ENCODE measurements at places on chromosomes 12 and 14.

DNA sequence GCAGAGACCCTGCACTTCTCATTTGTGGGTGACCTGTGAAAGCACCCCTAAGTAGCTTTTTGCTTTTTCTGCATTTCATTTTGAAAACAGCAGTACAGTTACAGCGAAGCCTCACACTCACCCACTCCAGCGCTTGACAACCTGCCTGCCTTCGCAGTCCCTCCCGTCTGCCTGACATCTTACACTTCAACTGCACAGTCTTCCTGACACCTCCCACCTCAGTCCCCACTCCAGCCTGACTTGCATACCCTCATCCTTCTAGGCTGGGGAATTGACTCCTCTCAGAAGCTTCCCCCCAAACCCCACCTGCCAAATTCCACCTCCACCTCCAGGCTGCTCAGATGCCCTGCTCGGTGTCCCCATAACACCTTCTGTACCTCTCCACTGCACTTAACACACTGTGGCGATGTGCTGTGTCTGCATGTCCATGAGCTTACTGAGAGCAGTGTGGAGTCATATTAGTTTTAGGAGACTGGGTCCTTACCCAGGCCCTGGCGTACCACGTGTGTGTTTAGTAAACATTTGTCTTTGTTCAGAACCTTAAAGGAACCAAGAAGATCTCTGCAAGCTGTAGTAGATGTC lies 159.4 kb downstream of the PRKCH start:
- no peak for DNase-seq

GRCh38 chr12:130645751-130646150 lies 70.3 kb downstream of the RIMBP2 start:
- DNase-seq: no peak

DNA sequence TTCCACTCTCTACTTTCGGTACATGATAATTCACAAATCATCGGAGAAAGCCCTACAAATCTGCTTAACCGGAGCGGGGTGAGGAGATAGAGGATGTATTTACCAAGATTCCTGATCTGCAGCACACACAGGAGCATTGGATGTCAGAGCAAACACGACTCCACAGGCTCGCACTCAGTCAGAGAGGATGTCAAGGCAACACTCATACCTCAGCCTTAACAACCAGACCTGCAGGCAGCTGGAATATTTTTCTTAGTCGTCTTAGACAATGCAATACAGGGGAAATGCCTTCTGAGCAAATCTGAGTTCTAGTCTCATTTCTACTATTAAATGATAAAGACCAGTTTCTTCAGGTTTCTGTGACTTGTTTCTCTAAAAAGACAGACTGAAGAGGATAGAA lies 159.3 kb upstream of the CPNE8 start:
- no peak for DNase-seq

GRCh38 chr14:98612434-98613200 lies 659.4 kb downstream of the BCL11B start:
- no peak for DNase-seq

- no peak for DNase-seq
These were observed 32.6 kb upstream of the MUCL1 start for GRCh38 chr12:54821676-54822075.

- DNase-seq: no peak
These were observed 263.0 kb upstream of the G2E3 start for GRCh38 chr14:30295980-30296379.

DNA sequence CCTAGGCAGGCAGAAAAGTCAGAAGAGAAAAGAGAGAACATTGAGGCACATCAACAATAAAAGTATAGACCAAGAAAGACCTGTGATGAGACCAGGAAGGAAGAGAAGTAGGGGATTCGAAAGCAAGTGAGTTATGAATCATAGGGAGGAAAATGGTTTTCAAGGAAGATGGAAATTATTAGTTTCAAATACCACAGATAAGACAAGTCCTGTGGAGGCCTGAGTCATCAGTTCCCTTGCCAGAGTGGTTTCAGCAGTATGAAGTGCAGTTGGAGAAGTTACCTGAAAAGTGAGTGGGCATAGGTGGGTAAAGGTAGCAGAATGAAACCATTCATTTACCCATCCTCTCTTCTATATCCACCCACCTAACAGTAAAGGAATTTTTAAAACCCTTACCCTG lies 25.2 kb upstream of the TSPAN8 start:
- DNase-seq: peak; percentile 43

DNA sequence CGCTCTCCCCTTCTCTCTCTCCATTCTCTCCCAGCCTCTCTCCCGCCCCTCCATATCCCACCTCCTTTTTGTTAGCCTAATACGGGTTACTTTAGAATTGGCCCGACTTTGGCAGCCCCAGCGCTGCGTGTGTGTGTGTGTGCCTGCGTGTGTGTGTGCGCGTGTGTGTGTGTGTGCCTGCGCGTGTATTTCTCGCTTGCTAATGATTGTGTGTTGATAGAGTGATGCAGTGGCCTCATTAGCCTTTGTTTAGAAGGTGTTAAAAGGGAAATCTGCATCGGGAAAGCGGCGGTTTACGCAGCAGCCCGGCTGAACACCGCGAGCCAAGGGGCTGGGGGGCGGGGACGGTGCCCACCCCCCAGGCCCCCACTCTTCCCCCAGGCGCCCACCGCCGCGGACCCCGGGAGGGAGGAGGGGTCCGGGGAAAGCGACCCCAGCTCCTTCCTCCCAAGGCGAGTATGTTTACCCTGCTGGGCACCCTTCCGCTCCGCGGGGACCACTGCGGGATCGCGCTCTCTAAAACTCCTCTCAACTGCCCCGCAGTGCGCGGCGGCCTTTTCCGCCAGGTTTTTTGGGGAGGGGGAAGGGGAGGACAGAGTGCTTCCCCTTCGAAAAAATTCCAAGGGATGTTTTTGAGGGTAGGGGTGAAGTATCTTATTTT lies 6.8 kb upstream of the LHX5 start:
- DNase-seq: no peak

- no peak for DNase-seq
These were observed 420.8 kb downstream of the FUT8 start for GRCh38 chr14:65833267-65833880.

DNA sequence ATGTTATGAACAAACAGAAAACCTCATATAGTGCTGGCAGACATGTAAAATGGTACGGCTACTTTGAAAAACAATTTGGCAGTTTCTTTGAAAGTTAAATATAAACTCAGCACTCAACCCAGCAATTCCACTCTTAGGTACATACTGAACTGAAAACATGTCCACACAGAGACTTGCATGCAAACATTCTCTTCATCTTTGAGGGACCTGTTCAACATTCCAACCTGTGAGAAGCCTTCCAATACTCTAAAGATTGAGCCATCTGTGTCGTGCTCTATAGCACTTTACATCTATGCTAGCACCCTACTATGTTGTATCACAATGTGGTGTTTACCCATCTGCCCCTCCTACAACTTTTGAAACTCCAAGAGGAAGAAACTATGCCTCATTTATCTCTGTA lies 79.3 kb downstream of the DNAI7 start:
- no peak for DNase-seq

GRCh38 chr12:114888928-114889584 lies 205.1 kb upstream of the TBX3 start:
- DNase-seq: no peak

- DNase-seq: no peak
These were observed 8.1 kb upstream of the CMAS start for GRCh38 chr12:22037947-22038346.

DNA sequence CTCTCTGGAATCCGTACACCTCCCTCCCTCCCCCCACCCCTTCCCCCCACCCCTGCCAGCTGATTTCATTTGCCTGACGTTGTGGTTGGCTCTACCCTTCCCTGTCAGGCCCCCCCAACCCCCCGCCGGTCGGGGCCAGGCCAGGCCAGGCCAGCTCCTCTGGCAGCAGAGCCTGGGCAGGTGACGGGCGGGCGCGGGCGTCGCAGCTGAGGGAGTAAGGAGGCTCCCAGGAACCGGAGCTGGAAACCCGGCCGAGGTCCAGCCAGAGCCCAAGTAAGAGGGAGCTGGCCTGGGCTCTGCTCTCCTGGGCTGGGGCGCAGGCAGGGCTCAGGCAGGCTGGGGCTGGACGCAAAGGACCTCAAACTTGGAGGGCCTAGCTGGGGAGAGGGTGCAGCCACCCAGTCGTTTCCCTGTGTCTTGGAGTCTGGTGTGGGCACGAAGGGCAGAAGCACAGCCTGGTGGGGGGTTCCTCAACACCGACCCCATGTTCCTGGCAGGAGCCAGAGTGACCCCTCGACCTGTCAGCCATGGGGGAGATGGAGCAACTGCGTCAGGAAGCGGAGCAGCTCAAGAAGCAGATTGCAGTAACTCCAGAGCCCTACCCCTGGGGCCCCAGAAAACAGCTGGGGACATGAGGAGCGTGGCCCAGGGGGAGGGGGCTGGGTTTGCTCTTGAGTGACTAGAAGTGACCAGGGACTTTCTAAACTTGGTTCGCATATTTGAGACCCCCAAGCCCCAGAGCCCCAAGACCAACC lies at the start of gene GNB3:
Gene GNB3, plus strand, starts transcription at position 165 of the 755 bp plus-strand sequence. Its CDS starts 363 bp downstream, at position 528.
- no peak for DNase-seq

GRCh38 chr12:88549929-88550328 lies 30.3 kb downstream of the KITLG start:
- DNase-seq: no peak

DNA sequence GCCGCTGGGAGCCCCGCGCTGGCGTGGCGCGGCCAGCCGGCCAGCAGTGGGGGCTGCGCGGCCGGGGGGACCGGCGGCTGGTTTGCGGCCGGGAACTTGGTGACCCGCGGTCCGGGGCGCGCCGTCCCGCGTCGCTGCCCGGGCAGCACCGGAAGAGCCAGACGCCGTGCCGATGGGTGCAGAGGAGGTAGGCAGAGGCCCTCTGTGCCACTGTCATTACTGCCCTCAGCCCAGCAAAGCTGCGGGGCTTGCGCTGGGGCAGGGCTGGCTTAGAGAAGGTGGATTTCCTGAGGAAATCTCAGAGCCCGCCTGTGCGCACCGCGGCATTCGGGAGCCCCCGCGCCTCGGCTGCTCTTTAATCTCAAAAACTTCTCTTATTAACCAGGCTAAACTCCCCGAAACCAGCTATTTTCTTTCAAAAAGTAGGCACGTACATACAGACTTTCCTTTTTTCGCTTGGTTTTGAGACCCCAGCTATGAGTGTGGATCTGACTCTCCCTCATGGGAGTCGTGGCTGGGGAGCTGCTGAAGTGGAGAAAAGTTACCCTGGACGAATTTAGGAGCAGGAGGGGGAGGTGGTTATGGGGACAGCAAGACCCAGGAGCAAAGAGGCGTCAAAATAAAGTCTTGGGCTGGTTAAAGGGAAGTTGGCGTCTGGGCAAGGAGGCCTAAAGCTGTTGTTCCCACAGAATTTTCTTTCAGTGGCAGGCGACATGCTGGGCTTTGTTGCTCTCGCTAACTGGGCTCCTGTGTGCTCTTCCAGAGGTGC lies 802 bp downstream of the SUSD6 start:
- DNase-seq: peak; percentile 32

DNA sequence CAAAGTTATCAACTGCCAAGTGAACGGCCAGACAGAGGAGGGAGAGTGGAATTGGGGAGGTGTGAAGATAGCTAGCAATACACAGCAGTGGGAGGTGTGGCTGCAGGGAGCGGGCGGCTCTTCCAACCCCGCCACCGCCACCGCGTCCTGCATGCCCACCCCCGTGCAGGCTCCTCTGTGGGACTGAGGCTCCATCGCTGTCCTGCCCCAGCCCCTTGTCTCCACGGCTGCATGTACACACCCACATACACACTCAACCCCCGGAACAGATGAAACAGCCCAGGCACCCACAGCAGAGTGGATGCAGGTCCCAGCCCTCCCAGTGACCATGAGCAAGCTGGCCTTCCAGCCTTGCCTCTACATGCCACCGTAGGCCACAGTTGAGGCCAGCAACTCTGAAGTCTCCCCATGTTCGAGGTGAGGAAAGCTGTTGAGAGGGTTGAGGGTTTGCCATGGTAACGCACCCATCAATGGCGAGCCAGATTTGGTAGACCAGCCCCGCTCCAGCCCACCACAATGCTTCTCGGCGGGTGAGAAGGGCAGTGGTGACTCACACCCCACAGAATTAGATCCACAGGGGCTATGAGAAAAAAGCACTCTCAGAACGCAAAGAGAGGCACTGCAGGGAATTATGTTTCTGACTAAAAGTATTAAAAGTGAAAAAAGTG lies 39.3 kb downstream of the PITPNM2 start:
- DNase-seq: peak; percentile 53

DNA sequence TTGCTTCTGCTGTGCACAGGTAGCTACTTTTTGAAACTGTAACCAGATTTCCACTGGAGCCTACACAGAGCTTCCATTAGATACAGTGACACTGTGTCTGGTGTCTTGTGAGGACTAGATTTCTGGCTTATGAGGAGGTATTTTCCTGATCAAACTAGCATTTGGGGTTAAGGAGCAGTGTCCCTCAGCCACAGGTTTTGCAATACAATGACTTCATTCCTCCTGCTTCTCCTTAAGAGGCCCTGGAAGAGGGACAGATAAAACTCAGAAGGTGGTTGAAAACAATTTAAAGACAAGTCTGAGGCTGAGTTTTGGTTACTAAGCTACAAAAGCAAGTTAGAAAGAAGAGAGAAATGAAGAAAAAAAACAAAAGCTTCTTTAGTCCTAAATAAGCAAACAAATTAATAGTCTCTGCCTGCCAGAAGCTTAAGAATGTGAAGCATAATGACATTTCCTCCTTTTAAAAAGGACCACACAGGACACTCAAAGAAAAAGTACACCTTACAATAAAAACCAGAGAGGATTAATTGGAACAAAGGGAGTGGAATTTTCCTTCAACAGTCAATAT lies 53.0 kb downstream of the PKP2 start:
- DNase-seq: peak; percentile 88

DNA sequence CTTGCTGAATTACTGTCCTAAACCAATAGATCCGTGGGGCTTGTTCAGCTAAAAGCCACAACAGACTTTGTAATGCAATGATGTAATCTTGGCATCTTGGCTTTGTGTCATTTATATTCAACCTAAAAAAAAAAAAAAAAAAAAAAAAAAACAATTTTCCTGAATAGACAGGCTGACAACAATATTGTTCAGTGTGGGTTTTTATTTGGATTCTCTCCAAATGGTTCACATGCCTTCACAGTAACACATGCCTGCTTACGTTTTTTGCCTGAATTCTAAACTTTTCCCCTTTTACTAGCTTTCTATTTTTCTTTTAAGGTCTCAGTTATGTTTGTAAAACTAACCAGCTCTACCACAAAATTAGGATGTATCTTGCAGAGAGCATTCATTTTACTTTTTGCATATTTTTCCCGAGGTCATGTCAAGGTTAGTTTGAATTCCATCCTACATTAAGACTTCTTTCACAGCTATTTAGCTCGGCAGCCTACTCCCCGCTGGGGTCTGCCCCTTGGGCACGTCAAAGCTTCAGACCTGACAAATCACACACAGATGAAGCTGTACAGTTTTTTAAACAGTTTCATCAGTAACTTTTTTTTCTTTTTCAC lies 213.7 kb upstream of the NPAS3 start:
- DNase-seq: peak; percentile 86

GRCh38 chr14:52307376-52307775 lies 6.7 kb upstream of the PTGER2 start:
- DNase-seq: no peak

- no peak for DNase-seq
These were observed 2.0 kb upstream of the CPNE8 start for GRCh38 chr12:38907201-38907923.

DNA sequence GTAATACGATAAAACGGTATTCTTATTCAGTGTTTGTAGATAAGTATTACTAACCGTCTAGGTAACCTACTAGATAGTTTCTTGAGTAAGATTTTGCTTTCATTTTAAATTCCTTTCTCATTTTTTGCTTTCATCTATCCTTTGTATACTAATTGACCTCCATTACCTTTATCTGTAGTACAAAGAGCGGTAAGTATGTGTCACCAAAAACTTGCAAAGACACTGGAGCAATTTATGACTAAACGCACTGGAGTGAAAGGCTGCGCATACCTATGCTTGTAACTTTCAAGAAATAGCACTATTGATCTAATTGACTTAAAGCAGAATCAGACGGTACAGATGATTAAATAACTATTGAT lies 1.7 kb downstream of the ARHGAP5 start:
- peak; percentile 45 for DNase-seq

- no peak for DNase-seq
These were observed 480.2 kb upstream of the FBXO33 start for GRCh38 chr14:39912192-39913100.

Measured in iris pigment epithelial cell (primary cell).